ENCODE measurements at places on chromosomes 13 and 19.

- no peak for DNase-seq
Observed at GRCh38 chr13:49676581-49677298, 14.5 kb downstream of the EBPL start.

GRCh38 chr13:44765001-44765471 lies 188.9 kb upstream of the TSC22D1 start:
- no peak for DNase-seq

- DNase-seq = no peak
Observed at GRCh38 chr13:23639674-23640073, 69.5 kb downstream of the TNFRSF19 start.

GRCh38 chr13:70795484-70795883 lies 687.2 kb upstream of the KLHL1 start:
- DNase-seq = no peak

DNA sequence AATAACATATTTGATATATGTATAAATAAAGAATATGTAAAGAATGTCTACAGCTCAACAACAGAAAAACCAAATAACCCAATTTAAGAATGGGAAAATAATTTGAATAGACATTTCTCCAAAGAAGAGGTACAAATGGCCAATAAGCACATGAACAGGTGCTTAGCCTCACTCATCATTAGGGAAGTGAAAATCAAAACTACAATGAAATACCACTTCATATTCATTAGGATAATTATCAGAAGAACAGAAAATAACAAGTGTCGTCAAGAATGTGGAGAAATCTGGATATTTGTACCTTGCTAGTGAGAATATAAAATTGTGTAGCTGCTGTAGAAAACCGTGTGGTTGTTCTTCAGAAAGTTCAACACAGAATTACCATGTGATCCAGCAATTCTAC lies 8.4 kb upstream of the SUPT20H start:
- no peak for DNase-seq

GRCh38 chr19:49534632-49535385 lies 7.0 kb downstream of the RCN3 start:
- no peak for DNase-seq

DNA sequence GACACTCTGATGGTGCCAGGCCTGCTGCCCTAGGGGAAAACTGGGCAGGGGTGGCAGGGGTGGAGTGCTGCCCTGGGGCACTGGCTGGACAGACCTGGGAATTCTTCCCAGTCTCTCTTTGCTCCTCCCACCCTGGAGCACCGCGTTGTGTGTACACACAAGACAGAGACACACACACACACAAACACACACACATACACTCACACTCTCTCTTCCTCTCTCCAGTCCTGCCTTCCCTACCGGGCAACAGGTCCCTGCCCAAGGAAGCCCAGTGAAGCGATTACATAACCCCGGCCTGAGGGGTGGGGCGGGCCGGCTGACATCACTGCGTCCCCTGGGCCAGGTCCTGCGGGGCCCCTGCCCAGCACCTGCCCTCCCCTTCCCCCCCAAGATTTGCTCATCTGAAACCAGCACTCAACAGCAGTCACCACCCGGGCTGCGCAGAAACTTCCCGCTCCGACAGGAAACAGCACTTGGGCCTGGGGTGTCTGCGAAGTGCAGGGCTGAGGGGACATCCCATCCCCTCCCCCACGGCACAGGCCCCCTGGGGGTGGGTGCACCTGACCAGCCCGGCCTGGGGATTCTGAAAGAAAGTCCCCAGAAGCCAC lies 1.2 kb downstream of the MKNK2 start:
- no peak for DNase-seq

GRCh38 chr19:2355168-2356035 lies 4.7 kb upstream of the TMPRSS9 start:
- DNase-seq = no peak

- DNase-seq = no peak
Observed at GRCh38 chr13:23656637-23657371, 86.6 kb downstream of the TNFRSF19 start.

GRCh38 chr19:54916822-54917221 lies 10.9 kb downstream of the NCR1 start:
- DNase-seq = no peak

DNA sequence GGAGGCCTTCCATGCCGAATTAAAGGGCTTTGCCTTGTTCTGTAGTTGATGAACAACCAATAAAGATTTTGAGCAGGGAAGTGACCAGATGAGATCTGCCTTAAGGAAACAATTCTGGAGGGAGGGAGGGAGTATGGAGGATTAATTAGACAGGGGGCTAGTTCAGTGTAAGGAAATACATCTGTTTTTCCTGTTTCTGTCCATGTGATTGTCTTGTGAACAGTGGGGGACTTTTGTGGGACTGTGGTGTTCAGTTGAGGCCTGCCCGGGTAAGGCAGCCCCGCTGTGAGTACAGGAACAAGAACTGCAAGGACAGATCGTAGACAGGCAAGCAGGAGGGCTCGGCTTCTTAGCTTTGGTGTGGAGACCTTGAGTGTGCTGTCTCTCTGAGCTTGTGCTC lies 59.0 kb downstream of the DGKH start:
- DNase-seq = no peak

Measured in kidney epithelial cell (primary cell).